CD4-positive, alpha-beta T cell (primary cell): ENCODE measurements at places on chromosomes 4 and X.

GRCh38 chr4:630656-631055 lies 5.3 kb downstream of the PDE6B start:
- no peak for DNase-seq

DNA sequence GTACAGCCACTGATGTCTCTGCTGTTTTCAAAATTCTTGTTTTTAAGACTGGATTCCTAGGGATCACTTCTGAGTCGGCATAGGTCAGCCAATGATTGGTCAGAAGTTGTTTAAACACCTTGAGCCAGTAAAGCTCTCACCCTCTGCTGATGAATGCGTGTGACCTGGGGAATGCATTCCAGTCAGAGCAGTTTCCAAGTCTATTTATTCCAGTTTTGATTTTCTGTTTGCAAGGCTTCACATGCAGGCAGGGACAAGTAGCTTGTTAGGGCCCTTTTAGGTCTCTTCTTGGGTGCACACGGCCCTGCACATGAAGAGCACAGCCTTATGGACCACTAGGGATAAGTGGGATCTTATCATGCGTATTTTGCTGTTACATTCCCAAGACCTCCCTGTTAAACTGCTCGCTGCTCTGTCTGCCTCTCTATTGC lies 47.0 kb downstream of the KLHL15 start:
- DNase-seq: no peak

DNA sequence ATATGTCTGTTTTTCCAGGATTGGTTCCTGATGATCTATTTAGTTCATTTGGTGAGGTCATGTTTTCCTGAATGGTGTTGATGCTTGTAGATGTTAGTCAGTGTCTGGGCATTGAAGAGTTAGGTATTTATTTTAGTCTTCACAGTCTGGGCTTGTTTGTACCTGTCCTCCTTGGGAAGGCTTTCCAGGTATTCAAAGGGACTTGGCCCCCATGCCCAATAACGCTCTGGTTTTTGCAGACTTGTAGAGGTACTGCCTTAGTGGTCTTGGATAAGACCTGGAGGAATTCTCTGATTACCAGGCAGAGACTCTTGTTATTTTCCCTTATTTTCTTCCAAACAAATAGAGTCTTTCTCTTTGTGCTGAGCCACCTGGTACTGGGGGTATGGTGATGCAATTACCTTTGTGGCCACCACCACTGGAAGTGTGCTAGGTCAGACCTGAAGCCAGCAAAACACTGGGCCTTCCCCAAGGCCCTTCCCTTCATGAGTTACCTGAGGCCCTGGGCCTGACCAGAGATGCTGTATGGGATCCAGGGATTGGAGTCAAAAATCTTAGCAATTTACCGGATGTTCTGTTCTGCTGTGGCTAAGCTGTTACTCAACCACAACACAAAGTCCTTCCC lies 63.3 kb upstream of the RXFP1 start:
- no peak for DNase-seq

DNA sequence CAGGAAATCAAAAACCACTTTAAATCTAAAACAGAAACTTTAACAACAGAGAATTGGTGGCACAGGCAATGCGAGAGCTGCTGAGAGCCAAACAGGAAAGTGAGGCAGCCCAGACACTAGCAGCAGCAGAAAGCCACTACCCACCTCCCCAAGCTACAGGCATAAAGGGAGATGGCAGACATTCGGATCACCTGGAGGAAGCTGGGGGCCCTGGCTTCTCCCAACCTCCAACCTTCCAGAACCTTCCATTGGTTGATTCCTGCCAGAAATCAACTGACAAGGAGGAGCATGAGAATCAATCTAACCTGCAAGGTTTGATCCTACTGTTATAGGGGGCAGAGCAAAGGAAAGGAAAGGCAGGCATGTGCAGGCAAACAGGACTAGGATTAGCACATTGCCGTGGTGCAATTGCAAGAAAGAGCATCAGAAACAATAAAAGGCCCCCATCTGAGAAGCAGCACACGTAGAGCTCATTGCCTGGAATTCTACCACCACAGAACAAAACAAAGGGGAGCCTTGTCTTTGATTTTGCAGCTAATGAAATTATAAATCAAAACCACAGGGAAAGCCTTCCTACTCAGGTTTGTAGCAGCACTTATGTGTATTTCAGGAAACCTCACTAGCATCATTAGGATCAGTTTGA lies 427.3 kb upstream of the RASGEF1B start:
- no peak for DNase-seq

- DNase-seq: no peak
These were observed 1.8 kb upstream of the ZCCHC4 start for GRCh38 chr4:25310803-25311166.

DNA sequence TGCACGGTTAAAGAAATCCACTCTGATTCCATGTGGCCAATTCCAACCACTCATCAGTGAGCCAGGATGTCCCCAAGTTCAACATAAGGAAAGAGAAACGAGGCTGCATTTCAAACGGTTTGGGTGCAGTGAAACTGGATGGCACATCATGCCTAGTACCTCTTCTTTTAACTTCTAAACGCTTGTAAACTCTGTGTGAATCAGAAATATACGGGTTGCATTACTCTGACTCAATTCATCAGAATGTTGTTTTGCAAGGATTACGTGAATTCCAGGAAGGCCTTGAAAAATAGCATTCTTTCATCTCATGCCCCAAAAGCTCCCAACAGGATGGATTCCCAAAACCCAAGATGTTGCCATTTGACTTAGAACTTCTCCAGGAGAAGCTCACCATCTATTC lies 270.4 kb downstream of the LDB2 start:
- no peak for DNase-seq

DNA sequence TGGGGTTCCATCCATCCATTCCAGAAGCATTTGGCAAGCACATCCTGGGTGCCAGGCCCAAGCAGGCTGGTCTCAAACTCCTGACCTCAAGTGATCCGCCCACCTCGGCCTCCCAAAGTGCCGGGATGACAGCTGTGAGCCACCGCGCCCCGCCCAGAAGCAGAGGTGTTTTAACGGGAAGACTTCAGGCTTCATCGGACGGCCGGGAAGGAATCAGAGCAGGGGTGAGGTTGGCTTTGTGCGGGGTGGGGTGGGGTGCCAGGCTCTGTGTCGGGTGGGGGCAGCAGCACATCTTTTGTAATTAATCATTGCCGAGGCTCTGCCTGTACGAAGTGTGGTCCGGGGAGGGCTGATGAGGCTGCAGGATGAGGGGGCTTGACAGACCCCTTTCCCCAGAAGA lies 5.1 kb upstream of the SLC25A6 start:
- no peak for DNase-seq

DNA sequence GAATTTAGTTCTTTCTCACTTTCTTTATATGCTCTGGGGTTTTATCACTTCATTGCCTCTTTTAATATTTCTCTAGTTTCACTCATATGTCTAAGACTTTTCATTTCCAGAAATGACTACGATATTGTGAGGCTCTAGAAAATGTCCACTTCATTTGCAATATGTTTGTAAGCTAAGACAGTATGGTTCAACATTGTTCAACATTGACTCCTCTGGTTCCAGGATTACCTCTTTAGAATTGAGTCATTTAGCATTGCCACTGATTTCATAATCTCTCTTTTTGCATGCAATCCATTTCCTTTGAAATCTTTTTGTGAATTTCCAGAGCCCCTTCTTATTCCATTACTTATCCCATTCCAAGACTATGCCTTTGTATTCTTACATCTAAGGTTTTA lies 32.3 kb downstream of the BBS12 start:
- no peak for DNase-seq

DNA sequence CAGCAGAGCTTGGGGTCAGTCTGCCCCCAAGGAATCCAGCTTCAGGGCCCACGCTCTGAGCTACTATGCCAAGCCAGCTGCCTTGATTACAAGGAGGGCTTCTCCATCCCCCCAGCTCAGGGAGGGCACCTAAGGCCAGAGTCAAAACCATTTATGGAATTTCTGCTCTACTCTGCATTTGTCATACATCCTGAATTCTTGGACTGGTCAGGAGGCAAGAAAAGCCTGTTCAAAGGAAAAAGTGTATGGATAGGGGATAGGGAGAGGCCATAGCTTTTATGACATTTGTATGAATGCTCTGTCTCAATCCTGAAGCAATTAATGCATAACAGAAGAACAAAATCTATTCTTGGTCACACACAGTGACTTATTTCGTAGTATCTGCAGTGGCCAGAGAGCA lies 32.2 kb downstream of the EDNRA start:
- DNase-seq: no peak
